Smooth muscle cell of bladder (primary cell): ENCODE measurements at places on chromosomes 11 and 22. TPM values are rescaled to one million over a fixed set of nuclear protein-coding genes. Genes with fewer than 3 reads are reported as not detected.

FCHSD2 gene
- total RNA-seq, result 8.4 and 8.9 TPM in 2 replicates

CASP5 gene
- 0.14 TPM in 1 of 2 replicates, not detected in the other for total RNA-seq

HEPN1 gene
- total RNA-seq, result not detected in 2 replicates

SAA4 gene
- not detected in 2 replicates for total RNA-seq

MPPED2 gene
- not detected in 2 replicates for total RNA-seq

GVQW3 gene
- 0.57 and 1.5 TPM in 2 replicates for total RNA-seq

CST6 gene
- 0.14 TPM in 1 of 2 replicates, not detected in the other for total RNA-seq

ANO1 gene
- total RNA-seq, result 0.14 TPM in 1 of 2 replicates, not detected in the other

IGSF9B gene
- total RNA-seq, result 0.37 TPM in 1 of 2 replicates, not detected in the other

SCT gene
- total RNA-seq, result not detected in 2 replicates

DKK3 gene
- 235 and 371 TPM in 2 replicates for total RNA-seq

DNAJB7 gene
- not detected in 2 replicates for total RNA-seq

DDX25 gene
- total RNA-seq, result not detected in 2 replicates

ADORA2A gene
- total RNA-seq, result 0.71 and 1.1 TPM in 2 replicates

TPBGL gene
- under 0.01 TPM in 1 of 2 replicates, not detected in the other for total RNA-seq

CCDC82 gene
- 8.5 and 11.6 TPM in 2 replicates for total RNA-seq

PUS3 gene
- total RNA-seq, result 11.4 and 13.0 TPM in 2 replicates

ADM2 gene
- 1.4 and 2.4 TPM in 2 replicates for total RNA-seq

ZNF408 gene
- total RNA-seq, result 6.0 and 8.5 TPM in 2 replicates

CCDC179 gene
- not detected in 2 replicates for total RNA-seq

ME3 gene
- total RNA-seq, result 24.6 and 30.2 TPM in 2 replicates

TRPM5 gene
- not detected in 2 replicates for total RNA-seq

ELFN2 gene
- 0.28 and 0.37 TPM in 2 replicates for total RNA-seq

CNGA4 gene
- total RNA-seq, result under 0.01 and 0.09 TPM in 2 replicates

C11orf87 gene
- total RNA-seq, result under 0.01 TPM in 1 of 2 replicates, not detected in the other
